ENCODE measurements at places on chromosomes 7 and 10. TPM values are rescaled to one million over a fixed set of nuclear protein-coding genes. Genes with fewer than 3 reads are reported as not detected.

The NRF1 gene
- total RNA-seq, result 12.6 TPM

The GPNMB gene
- 83.7 TPM for total RNA-seq

The PRF1 gene
- total RNA-seq, result not detected

The C10orf105 gene
- total RNA-seq, result not detected

The ZNF467 gene
- total RNA-seq, result 3.6 TPM

The ZFAND2A gene
- total RNA-seq, result 27.8 TPM

The INMT gene
- not detected for total RNA-seq

The ACBD5 gene
- 28.7 TPM for total RNA-seq

The ANXA8 gene
- total RNA-seq, result 267 TPM

The VIM gene
- 61.2 TPM for total RNA-seq
